ENCODE measurements at places on chromosomes 3 and 15.

- no peak for DNase-seq
Measured at GRCh38 chr15:86772369-86773059, 692.8 kb downstream of the AGBL1 start.

DNA sequence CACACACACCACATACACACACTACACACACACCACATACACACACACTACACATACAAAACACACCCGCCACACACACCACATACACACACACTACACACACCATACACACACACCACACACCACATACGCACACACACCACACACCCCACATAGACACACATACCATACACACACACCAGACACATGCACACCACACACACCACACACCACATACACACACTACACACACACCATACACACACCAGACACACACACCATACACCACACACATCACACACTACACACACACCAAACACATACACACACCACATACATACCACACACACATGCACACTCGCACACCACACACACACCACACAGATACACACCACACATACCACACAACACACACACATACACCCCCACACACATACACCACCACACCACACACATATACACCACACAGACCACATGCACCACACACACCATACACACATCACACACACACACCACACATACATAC lies 26.3 kb downstream of the CPN2 start:
- DNase-seq: no peak

DNA sequence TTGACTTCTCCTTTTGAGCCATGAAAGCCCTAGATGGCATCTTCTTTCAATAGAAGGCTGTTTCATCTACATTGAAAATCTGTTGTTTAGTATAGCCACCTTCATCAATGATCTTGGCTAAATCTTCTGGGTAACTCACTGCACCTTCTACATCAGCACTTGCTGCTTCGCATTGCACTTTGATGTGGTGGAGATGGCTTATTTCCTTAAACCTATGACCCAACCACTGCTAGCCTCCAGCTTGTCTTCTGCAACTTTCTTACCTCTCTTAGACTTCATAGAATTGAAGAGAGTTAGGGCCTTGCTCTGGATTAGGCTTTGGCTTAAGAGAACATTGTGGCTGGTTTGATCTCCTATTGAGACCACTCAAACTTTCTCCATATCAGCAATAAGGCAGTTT lies 189.8 kb downstream of the PLCL2 start:
- no peak for DNase-seq

DNA sequence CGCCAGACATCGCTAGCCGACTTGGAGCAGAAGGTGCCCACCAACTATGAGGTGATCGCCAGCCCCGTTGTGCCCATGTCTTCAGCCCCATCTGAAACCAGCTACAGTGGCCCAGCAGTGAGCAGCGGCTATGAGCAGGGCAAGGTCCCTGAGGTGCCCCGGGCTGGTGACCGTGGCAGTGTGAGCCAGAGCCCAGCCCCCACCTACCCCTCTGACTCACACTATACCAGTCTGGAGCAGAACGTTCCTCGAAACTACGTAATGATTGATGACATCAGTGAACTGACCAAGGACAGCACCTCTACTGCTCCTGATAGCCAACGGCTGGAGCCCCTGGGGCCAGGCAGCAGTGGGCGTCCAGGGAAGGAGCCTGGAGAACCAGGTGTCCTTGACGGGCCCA lies 12.9 kb upstream of the APEH start:
- DNase-seq: no peak

DNA sequence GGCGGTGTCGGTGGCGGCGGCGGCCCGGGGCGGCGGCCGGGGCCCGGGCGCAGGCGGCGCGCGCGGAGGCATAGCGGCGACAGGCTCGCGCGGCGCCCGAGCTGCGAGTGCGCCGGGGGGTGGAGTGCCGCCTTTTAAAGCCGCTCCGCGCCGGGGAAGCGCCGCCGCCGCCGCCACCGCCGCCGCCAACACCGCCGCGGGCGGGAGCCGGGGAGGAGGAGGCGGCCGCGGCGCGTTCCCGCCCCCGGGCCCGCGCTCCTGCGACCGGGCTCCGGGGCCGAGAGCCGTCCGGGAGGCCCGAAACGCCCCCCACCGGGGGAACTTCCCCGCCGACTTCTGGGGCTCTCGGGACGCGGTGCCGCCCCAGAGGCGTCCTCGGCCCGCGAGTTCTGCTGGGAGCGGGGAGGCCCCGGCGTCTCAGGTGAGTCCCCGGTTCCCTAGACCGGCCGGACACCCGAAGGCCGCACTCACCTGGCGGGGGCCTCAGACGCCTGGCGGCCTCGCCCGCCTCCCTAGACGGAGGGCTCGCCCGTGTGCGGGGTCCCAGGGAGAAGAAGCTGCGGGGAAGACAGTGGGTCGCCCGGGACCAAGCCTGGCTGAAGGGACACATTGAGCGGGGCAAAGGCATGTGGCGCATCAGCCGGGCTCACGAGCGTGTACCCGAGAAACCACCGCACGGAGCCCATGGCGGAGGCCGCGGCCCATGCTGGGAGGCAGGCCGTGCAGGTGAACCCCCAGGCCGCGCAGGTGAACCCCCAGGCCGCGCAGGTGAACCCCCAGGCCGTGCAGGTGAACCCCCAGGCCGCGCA lies at the start of gene PCSK6:
Gene PCSK6 (minus strand): TSS at position 109 of the 809 bp plus-strand sequence. CDS start 37 bp downstream, at position 72.
- DNase-seq: no peak

DNA sequence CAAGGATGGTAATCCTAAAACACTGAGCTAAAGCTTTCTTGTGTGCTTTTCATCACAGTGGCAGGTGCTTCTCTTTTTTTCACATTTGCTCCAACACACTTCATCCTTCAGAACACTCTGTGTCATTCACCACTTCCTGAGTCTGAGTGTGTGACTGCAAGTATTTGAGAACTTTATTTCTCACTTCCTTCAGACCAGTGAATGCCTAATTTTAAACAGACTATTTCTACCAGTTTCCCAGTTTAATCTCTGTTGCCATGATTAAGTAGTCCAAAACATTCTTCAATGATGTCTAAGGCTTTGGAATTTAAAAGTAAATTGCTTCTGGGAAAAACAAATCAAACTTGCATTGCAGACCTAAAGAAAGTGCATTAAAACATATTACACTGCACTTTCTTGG lies 541.2 kb downstream of the RBMS3 start:
- no peak for DNase-seq

- no peak for DNase-seq
Measured at GRCh38 chr3:151976211-151977050, 103.0 kb downstream of the SUCNR1 start.

DNA sequence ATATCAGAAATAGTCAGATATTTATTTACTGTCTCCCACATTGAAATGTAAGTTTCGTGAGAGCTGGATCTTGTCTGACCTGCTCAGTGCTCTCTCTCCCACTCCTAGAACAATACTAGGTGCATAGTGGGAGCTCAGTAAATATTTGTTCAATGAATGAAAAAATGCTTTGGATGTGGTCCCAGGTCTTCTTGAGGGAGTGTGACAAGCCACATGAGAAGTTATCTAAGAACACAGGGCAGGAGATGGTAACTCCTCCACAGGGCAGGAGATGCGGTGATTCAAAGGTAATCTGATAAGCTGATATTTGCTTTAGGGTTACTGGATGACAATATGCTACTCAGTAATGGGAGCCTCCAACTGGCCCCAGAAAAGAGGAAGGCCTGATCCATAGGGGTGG lies 25.8 kb upstream of the PLA2G4E start:
- DNase-seq: no peak

GRCh38 chr15:35444557-35445204 lies 101.3 kb downstream of the DPH6 start:
- DNase-seq: no peak

GRCh38 chr3:99774467-99774866 lies 43.2 kb upstream of the CMSS1 start:
- DNase-seq: no peak

GRCh38 chr15:100919481-100920405 lies 586 bp downstream of the LRRK1 start:
- peak; percentile 28 for DNase-seq

GRCh38 chr3:98325055-98325454 lies 28.6 kb upstream of the OR5K4 start:
- peak; percentile 14 for DNase-seq

DNA sequence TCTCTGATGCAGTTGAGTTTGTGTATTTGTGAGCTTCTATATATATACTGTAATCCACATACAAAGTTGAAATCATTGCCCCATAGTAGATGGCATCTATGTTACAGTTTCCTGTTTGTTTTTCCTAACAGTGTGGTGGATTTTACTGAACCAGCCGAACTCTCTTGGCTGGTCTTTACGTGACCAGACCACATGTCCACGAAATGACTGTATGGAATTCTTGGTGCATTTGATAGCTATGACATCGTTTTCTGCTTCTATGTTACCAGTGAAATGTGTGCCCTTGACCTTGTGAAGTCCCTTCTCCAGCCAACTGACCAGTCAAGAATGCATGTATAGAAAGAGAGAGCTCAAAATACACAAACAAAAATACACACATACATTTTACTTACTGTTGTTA lies 1.8 kb downstream of the KCNMB2 start:
- no peak for DNase-seq

- no peak for DNase-seq
Measured at GRCh38 chr3:197203714-197204146, 94.7 kb downstream of the DLG1 start.

- DNase-seq: peak; percentile 20
Measured at GRCh38 chr3:132253262-132253878, 63.8 kb upstream of the ACP3 start.

DNA sequence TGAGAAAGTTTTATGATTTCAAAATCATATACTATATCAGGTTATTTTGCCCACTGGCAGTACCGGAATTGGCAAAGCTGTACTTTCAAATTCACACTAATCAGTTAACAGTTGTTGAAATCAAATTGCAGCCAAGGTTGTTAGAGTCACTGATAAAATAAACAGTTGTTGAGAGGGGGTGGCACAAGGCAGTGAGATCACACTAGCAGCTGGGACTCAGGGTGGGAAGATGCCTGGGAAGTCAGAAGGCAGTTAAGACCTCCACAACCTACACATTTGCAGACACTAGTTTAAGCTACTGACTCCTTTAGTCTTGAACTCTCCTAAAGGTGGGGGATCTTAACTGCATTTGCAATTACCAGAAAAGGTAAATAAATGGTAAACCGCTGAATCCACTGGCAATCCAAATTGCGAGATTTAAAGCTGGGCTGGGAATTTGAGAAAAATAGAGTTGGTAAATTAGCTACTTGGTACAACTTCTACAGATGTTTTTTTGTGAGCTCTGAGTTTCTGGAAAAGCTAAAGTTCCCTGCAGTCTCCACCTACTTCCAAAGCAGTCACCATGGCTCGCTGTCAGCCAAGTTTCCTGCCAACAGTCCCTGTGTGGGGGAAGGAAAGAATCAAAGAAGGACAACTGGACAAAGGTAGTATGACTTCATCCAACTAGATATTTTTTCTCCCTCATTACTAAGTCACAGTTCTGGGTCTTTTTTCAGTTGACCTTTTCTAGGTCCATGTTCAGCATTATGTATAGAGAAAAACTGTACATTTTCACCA lies 105.7 kb downstream of the ZNF385D start:
- DNase-seq: peak; percentile 20

- DNase-seq: no peak
Measured at GRCh38 chr3:5510300-5510699, 322.8 kb downstream of the EDEM1 start.
